ENCODE measurements at places on chromosomes 3 and 15.

DNA sequence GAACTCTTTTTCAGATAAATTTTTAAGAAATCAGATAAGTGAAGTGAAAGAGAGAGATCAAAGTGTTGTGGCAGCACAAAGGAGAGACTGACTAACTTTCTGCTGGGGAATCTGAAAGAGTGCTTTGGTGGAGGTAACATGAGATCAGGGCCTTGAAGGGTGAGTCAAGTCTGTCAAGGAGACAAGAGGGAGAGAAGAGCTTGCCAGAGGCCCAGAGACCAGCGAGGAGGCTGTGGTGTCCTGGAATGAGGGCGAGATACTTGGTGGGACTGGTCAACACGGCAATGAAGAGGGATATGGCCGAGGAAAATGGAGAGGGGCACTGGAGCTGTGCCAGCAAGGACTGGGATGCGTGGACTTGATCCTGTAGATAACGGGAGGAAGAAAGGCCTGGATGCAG lies 4.6 kb downstream of the TADA3 start:
- DNase-seq = no peak

DNA sequence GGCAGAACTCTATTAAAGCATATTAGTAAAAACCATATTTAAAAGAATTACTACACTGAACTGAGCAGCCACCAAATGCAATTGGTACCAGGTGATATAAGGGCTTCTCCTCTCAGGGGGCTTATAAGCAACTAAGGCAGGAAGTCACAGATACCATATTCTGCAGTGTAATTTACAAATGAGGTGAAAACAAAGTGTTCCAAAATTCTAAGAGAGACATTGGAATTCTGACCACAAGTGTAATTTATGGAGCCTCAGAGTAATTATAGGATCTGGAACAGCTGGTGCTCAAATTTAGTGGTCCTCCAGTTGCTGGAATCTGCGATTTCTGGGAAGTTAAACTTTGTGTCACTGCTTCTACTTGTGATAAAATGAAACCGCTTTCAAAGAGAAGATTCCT lies 3.1 kb upstream of the NR1I2 start:
- no peak for DNase-seq

DNA sequence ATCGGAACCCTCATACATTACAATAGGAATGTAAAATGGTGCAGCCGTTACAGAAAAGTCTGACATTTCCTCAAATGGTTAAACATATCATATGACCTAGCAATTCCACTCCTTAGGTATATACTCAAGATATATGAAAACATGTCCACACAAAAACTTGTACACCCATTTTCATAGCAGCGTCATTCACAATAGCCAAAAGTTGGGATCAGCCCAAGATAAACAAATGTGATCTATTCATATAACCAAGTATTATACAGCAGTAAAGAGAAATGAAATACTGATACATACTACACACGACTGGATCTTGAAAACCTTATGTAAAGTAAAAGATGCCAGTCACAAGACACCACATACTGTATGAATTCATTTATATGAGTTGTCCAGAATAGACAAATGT lies 102.4 kb downstream of the MSL2 start:
- no peak for DNase-seq

DNA sequence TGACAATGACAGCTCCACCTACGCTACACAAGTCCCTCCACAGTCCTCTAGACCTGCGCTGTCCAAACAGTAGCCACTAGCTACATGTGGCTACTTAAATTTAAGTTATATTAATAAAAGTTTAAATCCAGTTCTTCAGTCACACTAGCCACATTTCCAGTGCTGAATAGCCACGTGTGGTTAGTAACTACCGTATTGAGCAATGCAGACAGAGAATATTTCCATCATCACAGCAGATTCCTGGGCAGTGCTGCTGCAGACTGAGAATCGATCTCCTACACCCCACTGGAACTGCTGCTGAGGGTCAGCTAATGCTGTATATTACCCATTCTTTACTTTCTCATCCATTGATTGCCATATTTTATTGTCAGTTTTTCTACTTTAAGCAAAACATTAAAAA lies 40.9 kb downstream of the HDC start:
- no peak for DNase-seq

- no peak for DNase-seq
These were observed 117.7 kb downstream of the GOLIM4 start for GRCh38 chr3:167978071-167978470.

DNA sequence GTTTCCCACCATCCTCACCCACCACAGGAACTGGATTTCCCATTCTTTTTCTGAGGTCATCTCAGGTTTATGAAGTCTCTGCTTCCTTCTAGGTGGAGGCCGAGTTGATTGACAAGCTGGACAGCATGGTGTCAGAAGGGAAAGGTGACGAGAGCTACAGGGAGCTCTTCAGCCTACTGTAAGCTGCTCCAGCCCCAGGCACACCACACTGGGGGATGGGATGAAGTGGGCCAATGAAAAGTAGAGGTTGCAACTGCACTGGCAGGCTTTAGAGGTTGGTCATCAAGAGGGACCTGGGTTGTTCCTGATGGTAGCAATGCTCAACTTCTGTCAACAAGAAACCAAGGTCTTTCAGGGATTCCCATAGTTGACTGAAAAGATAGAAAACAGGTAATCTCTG lies 55.0 kb upstream of the MANF start:
- no peak for DNase-seq

- DNase-seq = no peak
These were observed 15.8 kb upstream of the FANCD2 start for GRCh38 chr3:10010421-10010877.

- no peak for DNase-seq
These were observed 151.1 kb downstream of the CTNNB1 start for GRCh38 chr3:41350441-41350840.

GRCh38 chr15:67783303-67783702 lies 42.0 kb upstream of the SKOR1 start:
- DNase-seq = peak; percentile 31

GRCh38 chr3:31274326-31275024 lies 258.2 kb upstream of the STT3B start:
- no peak for DNase-seq

GRCh38 chr15:33310481-33311311 lies at the start of gene RYR3:
TSS of gene RYR3 (plus strand) at chr15:33310967. CDS start at chr15:33311046, 79 bp downstream.
- no peak for DNase-seq

- DNase-seq = no peak
These were observed 11.1 kb upstream of the PSTPIP1 start for GRCh38 chr15:76983590-76984375.

- no peak for DNase-seq
These were observed 4.6 kb downstream of the RBSN start for GRCh38 chr3:15094187-15094875.

DNA sequence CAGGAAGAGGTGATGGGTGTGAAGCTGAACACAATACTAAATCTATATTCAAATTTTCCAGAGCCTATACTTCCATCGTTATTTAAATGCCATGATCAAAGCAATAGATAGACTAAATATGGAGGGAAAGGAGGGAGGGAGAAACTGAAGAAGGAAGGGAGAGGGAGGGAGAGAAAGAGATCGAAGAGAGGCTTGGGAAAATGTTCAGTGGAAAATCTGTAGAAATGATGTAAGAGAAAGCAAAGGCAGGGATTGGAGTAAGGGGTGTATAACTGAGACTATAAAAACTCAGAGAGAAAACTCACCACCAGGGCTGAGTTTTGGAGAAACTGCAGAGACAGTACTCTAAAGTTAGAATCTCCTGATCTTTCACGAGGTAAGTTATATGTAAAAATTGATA lies at the start of gene OSTN:
OSTN (plus strand) TSS at position 310 of the 400 bp plus-strand sequence. CDS start 13,292 bp downstream, outside the sequence.
- no peak for DNase-seq

DNA sequence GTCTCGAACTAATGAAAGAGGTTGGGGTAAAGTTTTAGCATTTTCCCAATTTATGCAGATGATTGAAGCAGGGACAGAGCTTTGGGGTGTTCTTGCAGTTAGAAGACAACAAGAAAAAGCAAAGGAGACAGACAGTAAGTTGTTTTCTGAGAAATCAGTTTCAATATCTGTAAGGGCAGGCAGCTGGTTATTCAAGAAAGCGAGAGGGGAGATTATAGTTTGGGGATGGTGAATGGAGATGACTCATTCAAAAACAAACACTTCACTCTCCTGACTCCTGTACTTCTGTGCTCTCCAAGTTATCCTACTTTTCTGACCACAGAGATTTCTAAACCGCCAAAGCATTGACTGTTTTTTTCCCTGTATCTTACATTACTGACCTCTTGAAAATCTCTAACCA lies 352.0 kb downstream of the GAP43 start:
- no peak for DNase-seq

DNA sequence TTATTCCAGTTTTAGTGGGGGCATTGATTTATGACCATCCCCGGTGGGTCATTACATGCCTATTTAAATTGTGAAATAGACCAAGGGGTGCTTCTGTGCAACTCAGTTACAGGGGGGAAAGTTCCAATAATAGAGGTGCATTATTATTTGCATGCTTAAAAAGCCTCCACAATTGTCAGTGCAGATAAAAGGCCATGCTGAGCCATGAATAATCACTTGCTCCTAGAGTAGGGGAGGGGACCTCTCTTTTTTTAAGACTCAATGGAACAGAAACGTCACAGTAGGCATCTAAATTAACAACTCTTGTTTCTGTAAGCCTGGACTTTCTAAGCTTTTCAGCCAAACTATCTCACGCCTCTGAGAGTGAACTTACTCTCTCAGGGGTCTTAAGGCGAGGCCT lies 66.5 kb upstream of the CMTM7 start:
- no peak for DNase-seq

Data from activated B cell treated with CpG ODN at 0.5 μM for 24 hours (primary cell).